ENCODE measurements at places on chromosomes 2 and 18.

- DNase-seq: no peak
Measured at GRCh38 chr2:160319700-160320099, 119.6 kb upstream of the ITGB6 start.

GRCh38 chr2:147681093-147681492, 163.7 kb upstream of the ACVR2A start:
- no peak for DNase-seq

GRCh38 chr2:163490281-163490680, 245.5 kb downstream of the FIGN start:
- no peak for DNase-seq

DNA sequence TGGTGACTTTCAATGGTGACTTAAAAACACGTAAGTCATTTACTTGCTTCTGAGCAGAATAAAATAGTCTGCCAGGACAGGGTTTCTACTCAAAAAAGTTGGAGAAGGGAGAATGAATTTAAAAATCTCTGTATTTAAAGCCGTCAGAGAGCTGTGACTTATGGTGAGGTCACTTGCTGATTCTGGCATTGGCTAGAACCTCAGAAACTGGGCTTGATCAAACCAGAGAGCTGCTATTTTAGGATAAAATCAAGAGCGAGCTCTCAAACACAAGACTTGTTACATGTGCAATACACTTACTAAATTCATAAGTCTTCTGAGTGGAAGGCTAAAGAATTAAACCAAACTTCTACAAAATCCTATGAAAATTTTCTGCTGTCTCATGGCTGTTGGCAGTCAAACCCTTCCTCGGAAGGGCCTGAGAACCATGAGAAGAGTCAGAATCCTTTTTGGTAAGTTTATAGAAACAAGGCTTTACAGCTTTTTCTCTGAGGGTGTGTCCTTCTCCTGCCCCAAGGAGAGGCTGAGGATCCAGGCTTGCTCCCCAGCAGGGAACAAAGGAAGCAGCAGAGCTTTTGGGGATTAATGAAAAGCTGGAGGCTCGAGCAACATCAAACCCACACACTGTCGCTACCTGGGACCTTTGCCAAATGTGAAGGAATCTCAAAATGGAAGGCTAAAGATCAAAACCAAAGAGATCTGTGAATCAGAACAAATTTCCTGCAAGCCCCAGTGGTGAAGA, 816.4 kb downstream of the SOCS6 start:
- no peak for DNase-seq

DNA sequence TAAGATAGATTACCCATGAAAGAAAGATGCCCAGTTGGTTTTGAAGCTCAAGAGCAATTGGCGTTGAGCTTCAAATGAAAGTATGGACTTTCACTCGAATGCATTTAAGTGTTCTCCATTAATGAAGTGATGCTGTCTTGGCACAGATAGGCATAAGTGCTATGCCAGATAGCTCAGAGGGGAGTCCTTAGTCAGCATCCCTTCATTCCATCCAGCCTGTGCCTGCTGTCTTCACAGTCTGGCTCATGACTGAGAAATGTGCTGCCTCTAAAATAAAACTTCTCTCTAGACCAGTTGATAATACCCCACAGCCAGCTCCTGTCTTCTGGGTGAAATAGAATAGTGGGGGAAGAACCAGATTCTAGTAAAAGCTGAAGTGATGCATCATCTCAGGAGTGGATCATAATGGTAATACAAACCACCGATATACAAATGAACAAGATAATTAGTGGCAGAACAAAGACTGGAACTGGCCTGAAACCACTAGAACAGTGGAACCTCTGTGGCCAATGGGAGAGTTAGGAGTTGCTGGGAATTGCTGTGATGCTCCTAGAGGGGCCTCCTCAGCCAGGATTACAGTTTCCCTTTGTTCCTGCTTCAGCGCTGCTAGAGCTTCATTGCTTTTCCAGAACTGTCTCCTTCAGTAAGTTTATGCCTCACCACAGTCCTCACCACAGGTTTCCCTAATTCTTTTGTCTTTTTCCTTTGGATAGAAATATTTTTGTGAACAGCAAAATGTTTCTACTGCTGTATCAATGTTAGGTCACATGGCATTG, 359.3 kb downstream of the KIAA1328 start:
- no peak for DNase-seq

- DNase-seq: no peak
Measured at GRCh38 chr2:75389271-75389670, 171.5 kb downstream of the EVA1A start.

- DNase-seq: no peak
Measured at GRCh38 chr2:118371515-118371914, 283.2 kb downstream of the INSIG2 start.

- DNase-seq: no peak
Measured at GRCh38 chr18:75592527-75592926, 165.0 kb upstream of the SMIM21 start.

DNA sequence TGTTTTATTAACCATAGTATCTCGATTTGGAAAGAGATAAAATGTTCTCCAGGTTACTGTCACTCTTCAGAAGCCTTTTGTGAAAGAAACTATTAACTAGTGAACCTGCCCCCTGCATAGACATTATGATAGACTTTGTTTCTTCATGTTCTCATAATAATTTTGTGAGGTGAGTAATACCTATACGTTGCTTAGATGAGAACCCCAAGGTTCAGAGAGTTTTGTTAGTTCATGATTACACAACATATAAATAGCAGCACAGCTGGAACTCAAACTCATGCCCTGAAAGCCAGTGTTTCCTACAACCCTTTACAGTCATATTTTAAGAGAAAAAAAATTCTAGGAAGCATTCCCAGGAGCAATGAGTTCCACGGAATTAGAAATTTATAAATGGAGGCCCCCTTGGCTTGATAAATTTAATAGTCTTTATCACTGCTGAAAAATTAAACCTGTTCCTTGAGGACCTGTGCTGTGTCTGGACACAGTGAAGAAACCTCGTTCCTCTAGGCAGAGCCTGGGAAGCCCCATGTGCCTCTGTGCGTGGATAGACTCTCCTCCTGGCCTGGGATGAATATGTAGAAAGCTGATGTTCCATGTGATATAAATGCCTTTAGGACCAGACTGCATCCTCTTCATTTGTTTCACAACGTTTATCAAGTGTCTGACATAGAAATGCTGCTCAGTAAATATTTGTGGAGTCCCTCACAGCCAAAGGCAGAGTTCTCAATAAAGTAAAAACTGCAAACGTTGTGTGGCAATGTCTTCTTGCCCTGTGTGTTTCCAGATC, 1257.0 kb upstream of the GYPC start:
- DNase-seq: no peak

DNA sequence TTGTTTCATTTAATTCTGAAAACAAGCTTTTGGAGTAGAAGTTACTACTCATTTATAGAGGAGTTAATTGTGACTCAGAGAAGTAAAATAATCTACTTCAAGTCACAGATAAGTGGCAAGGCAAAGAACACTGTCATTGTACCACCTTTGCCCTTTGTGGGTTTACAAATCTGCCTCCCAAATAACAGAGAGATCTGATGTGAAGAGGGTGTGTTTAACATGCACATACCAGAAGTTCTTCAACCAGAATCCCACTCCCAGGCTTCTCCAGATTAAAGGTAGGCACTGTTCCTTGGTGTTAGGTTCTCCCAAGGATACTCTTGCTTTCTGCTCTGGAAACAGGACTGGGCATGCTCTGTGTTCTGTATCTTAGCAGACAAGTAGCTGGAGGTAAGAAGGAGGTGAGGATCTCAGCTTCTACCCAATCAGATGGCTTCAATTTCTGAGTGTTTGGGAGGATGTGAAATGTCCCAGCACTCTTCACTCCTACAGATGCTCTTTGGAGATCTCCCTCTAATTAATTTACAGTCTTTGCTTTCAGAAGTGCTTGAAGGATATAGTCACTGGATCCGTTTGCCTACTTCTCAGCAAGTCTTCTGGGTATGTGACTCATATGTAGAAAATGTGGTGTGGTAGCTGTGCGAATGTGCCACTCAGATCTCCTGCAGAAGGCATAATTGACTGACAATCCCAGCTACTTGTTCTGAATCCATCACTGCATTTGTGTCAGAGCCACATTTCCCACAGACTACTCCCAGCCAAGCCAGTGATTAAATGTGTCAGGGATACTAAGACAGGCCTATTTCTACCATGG, 111.1 kb downstream of the KLHL14 start:
- DNase-seq: no peak

GRCh38 chr2:218465987-218466633, 47.2 kb downstream of the VIL1 start:
- DNase-seq: no peak

GRCh38 chr2:207887500-207887899, 117.8 kb upstream of the FZD5 start:
- DNase-seq: no peak

DNA sequence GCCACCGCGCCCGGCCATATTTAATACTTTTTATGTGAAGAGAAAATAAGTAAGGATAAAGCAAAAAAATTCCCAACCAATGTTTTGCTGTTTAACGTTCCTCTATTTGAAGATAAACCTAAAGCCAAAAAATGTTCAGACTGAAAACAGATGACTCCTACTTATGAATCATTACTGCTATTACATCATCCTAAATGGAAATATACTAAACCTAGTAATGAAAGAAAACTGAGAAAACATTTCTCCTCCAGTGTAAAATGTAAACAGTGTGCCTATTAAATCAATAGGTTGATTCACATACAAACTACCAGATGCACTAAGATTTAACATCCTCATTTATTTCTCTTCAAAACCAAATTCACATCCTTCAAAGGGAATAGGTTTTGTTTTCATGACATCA, 43.5 kb downstream of the CWC22 start:
- DNase-seq: no peak

- no peak for DNase-seq
Measured at GRCh38 chr2:12325806-12326205, 390.9 kb upstream of the TRIB2 start.

DNA sequence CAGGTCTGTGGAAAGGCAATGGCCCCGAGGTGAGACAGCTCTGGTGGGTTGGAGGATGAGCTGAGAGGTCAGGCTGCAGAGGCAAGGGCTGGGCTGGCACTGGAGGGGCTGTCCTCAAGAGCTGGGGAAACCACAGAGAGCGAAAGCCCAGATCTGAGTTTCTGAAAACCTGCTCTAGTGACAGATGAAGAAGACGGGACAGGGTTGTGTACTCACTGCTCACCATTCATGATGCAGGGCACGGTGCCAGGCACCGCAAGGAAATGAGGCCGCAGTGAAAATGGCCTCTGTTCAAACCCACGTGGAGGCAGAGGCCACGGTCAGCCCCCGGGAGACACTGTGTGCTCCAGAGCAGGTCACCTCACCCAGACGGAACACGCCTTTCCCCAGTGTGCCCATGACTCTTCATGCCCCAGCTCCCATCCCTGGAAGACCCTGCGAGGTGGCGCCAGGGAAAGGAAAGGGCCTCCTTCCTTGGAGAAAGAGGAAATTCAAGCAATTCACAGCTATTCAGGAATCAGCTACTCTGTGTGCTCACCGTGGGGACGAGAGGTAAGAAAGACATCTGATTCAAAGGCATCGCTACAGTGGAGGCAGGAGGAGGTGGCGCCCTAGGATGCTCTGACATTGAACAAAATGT, 24.3 kb upstream of the ID2 start:
- no peak for DNase-seq

GRCh38 chr2:24791452-24791851, 1.7 kb downstream of the PTRHD1 start:
- no peak for DNase-seq

DNA sequence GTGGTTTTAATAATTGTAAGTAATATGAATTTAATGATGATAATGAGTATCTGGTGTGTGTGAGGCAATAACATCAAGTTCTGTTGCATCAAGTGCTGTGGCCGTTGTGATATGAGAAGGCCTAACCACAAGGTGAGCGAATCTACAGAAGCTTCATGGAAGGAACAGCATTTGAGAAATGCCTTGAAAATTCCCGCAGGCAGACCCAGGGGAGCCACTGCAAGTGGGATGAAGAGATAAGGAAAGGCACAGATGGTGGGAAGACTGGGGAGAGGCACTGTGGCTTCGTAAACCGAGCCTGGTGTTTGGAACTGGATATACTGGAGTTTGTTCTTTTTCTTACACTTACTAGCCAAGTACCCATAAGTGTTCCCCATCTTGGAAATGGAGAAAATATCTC, 357.5 kb downstream of the PTPRM start:
- DNase-seq: no peak

GRCh38 chr2:30428827-30429461, 18.1 kb upstream of the LCLAT1 start:
- DNase-seq: no peak

DNA sequence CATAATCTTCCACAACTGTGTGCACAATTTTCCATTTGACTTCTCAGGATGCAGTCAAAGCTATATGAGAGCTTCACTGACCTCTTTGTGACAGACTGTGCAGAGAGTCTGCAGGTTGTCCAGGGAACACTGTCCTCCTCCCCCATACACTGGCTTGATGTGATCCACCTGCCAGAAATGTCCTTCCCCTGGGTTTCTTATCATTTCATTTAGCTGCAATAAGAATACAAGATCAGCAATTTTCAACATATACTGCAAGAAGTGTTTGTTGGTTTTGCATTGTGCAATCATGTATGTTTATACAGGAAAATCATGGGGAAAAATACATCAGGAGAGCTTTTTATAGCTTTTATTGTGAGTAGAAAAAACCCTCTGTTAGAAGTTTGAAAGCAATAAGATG, 150.7 kb downstream of the RAB3GAP1 start:
- no peak for DNase-seq

DNA sequence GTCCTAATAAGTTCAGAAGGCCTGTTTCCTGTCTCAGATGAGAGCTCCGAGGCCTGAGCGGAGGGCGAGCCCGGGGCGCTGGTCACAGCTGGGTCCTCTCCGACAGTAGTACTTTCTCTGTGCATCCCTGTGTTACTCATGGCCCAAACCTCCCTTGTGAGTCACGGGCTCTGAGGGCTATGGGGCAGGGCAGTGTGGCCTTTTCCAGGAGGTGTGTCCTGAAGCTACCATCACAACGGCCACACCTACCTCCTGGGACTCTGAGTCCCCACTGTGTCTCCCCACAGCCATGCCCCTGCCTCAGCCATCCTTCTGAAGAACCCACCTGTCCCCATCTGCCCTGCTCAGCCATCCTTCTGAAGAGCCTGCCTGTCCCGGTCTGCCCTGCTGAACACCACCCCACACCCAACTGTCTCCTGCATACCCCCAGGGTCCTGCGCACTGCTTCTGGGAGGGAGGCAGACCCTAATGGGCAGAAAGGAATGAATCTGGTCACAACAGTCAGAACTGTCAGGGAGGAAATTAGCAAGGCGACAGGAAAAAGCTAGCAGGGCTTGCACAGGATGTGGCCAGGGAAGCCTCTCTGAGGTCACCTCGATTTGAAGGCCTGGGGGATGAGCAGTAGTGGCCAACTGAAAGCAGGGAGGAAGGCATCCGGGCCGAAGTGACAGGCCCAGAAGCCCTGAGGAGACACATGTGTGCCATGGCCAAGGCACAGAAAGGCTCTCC, 145.4 kb upstream of the RIOK3 start:
- no peak for DNase-seq
